ENCODE measurements at places on chromosomes 11 and 22.

GRCh38 chr22:32325416-32325801, 32.3 kb upstream of the RFPL3 start:
- no peak for DNase-seq

DNA sequence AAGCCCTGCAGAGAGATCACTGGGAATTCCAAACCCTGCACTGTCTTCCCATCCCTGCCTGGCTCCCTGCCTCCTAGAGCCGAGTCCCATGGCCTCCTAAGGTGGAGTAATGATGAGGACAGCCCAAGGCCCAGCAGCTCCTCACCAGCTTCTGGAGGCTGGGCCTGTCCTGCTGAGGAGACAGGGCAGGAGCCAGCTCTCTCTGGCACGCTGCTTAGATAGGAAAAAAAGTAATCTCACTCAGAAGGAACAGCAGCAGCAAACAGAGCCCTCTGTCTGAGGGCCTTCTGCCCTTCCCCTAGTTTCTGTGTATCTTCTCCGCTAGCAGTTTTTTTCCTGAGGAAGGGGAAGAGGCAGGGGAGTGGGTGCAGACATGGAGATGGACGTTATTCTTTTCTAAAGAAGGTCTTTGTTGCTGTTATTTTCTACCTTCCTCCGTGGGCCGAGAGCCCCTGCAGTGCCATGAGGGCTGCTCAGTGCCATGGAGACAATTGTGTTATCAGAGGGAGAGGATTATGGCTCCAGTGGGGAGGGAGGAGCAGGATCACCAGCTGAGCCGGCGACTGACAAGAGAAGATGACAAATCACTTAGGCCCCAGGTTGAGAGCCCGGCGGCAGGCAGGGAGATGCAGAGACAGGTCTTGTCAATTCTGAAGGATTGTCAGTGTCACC, 315.3 kb downstream of the BUD13 start:
- DNase-seq = no peak

DNA sequence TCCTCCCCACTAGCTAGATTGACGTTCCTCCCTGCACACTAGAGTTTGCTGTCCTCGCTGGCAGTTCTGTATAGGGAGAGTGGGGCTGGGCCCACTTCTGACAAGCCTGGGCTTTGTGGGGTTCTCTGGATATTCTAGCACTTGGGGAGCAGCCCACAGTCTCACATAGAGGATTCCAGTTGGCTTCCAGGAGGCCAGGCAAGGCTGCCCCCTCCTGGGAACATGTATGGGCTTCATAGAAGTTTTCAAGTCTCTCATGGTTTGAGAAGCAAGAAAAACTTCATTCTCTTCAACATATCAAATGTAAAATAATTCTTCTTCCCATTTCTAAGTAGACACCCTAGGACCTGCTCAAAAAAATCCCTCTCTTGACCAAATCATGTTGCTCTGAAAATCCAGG, 87.5 kb downstream of the NAV2 start:
- DNase-seq = no peak

- no peak for DNase-seq
These were observed 23.7 kb upstream of the SESN3 start for GRCh38 chr11:95254716-95255115.

Measured in retinal pigment epithelial cell (primary cell).